ENCODE measurements at places on chromosomes 7 and 10.

- DNase-seq = no peak
Observed at GRCh38 chr10:118564652-118565051, 30.8 kb downstream of the PRLHR start.

DNA sequence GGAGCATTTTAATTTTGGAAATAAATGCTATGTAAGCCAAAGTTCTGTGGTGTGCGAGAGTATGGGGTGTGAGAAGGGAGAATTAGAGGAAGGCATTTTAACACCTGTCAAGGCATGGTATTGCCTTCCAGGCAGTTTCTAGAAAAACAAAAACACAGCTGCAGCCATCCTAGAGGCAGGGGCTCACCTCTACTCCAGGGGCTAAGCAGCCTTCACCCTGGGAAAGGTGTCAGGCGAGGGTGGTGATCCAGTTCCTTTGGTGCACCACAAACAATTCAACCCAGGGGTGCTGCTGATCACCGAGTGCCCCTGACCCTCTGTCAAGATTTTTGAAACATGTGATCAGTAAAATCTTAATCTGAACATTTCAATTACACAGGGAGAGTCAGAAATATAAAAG is 59.2 kb upstream of the GPR26 start:
- no peak for DNase-seq

GRCh38 chr7:69403169-69403568 is 195.1 kb upstream of the AUTS2 start:
- no peak for DNase-seq

GRCh38 chr10:100828738-100829096 is 83.3 kb downstream of the PAX2 start:
- no peak for DNase-seq

DNA sequence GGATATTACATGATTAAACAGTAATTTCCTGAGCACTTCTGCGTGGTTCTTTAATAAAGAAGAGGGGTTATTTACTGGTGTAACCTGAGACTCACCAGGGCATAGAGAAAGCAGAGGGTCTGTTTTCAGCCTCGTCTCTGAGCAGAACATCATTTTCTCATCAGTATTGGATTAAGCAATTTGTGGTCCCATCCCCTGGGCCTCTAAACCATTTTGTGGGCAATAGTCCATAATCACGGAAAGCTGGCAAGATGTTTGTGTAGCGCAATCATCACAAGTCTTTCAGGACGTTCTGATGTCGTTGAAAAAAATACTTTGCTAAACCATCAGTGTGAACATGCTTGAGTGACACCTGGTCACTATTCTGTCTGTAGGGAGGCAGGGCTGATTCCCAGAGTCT is 37.1 kb upstream of the SEC61G start:
- DNase-seq = no peak

DNA sequence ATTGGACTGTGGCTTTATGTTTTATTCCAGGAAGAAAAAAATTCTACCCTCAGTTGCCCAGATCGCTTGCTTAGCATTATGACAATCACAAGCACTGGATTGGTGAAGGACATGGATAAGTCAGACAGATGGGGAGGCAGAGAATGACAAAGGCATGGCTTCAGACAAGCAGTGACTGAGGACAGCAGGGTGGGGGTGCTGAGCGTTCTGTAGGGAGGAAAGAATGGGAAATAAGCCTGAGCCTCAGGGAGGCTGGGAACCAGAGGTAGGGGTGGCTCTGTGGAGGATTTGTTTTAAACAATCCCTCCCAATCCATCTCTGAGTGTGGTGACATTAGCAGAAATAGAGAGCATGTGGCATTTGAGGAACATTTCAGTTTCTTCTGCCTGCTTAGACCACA is 896.9 kb downstream of the CCSER2 start:
- DNase-seq = no peak

GRCh38 chr7:68216051-68216450 is 1219.4 kb downstream of the TYW1 start:
- no peak for DNase-seq

- DNase-seq = no peak
Observed at GRCh38 chr10:124570646-124571045, 109.0 kb downstream of the LHPP start.

GRCh38 chr10:51878695-51879094 is 179.3 kb upstream of the CSTF2T start:
- DNase-seq = no peak

- DNase-seq = no peak
Observed at GRCh38 chr10:113177936-113178335, 227.9 kb downstream of the TCF7L2 start.

DNA sequence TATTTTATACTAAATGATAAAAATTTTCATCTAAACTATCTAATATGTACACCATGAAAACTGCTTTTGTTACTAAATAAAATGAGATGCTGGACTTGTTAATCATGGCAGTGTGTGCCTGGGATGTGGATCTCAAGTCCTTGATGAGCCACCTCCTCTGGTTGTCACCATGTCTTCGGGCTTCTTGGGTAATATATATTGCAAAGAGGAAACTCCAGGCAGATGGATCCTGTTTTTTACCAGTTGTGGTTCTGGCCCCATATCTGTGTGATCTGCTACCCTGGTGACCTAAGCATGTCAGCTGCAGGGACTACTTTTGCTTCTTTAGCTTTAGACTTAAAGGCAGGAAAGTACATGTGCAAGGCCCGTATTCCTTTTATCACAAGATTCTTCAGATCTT is 46.2 kb downstream of the TMEM60 start:
- DNase-seq = no peak

DNA sequence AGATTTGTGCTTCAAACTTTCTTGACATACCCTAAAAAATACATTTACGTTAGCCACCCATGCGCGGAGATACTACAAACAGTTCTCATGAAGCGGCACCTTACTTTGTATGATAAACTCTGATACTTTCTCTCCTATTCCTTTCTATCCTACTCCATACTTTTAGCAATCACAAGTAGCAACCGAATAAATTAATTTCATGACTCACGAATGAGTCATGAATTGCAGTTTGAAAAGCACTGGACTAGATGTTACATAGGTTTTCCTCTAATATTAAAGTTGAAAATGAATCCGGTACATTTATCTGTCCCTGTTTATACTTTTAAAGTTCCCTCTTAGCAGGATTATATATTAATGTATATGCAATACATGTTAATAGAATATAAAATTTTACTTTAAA is 67.6 kb downstream of the CUBN start:
- no peak for DNase-seq

DNA sequence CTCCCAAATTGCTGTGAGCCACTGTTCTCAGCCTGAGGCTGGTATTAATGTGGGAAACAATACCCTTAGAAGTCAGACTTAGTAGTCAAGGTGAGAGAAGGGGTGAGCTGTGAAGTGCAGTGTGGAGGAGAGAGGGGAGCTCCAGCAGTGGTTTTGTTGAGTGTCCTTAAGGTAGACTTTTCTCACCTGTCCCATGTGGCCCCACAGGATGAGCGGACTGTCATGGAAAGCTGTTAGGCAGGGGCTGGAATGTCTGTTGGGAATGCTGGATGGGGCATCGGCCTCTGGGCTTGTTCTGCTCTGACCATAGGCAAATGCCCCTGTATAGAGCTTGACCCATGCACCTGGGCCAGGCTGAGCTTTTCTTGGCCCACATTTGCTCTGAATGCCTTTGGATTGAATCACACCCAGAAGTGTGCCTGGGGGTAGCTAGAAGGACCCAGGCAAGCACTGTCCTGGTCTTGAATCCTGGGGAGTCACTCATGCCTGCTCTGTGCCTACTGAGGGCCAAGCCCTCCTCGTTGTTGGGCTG is 36.3 kb upstream of the SH2D4B start:
- DNase-seq = no peak

DNA sequence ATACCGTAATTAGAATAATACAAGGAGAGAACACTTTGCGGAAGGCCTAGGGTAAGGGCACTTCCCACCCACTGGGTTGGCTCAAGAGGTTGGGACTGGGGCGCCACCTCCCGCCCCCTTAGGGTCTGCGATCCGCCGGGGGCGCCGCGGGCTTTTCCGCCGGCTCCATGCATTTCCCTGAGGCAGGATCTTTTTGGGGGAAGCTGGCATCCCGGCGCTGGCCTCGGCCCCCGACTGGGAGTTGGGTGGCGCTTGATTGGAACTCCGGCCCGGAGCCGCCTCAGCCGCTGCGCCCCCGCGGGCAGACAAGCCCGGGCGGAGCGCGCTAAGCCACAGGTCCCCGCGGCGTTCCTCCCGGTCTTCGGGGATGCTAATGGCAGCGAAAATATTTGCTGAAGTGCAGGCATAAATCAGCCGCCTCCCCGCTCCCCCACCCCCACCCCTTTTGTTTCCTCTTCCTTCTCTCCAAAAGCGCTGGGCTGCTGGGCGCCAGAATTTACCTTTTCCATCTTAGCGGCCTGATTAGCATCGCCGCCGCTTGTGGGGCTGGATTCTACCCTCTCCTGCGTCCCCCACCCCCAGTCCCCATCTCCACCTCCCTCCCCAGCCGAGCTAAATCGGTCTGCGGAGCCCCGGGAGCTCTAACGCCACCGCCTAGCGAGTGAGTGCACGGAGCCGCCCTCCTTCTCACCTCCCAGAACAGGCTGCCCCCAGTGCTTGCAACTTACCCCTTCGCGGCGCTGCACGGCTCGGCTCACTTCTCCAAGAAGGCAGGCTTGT is 5.1 kb downstream of the UNC5B start:
- no peak for DNase-seq

- no peak for DNase-seq
Observed at GRCh38 chr10:14820775-14821154, 17.1 kb downstream of the CDNF start.

- DNase-seq = no peak
Observed at GRCh38 chr7:33550979-33551378, 354.4 kb upstream of the BMPER start.

DNA sequence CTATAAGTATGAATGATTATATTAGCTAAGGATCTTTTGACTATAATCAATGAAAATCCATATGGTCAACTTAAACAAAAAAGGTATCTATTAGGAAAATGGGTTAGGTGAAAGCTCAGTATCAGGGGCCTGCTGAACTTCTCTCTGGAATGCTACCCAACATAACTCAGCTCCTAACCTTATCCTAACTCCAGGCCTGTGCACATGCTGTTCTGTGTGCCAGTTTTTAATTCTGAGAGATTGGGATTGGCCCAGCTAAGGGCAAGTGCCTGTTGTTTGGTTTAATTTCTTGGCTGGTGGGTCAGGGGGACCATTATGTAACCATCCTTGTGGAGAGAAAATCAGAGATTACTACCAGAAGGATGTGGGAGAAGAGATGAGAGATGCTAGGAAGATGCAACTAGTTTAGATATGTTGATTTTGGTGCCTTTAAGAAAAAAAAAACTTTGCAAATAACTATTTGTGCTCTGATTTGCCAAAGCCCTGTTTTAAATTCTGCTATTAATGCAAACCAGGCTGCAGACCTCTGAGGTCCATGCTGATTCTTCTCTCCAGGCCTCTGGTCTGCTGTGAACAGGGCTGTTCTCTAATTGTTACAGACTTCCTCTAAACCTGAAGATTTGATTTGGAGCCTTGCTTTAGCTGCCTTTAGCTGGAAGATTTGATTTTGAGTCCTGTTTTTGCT is 23.9 kb upstream of the HDAC9 start:
- no peak for DNase-seq

DNA sequence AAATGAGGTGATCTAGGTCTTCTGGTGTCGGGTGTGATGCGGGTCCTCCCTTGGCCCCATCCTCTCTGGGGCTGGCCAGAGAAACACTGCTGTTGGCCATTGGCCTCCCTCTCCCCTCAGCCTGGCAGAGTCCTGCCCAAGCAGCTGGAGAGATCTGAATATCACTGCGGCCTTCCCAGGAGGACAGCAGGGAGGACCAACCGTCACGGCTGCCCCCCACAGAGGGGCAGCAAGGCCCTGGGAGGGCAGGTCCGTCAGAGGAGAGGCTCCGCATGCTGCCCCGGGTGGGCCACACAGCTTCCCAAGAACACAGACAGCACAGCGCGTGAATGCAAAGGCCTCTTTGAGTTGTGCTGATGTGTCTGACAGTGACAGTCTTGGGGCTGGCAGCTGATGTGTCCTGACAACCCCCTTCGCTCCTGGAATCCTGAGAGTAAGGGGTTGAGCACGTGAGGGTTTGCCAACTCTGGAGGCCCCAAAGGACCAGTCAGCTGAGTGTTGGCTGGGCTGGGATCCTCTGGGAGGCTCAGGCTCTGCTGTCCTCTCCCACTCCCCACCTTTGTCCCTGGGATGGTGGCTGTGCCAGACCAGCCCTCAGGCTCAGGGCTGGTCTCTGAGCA is 132.5 kb upstream of the UNC5B start:
- DNase-seq = no peak

DNA sequence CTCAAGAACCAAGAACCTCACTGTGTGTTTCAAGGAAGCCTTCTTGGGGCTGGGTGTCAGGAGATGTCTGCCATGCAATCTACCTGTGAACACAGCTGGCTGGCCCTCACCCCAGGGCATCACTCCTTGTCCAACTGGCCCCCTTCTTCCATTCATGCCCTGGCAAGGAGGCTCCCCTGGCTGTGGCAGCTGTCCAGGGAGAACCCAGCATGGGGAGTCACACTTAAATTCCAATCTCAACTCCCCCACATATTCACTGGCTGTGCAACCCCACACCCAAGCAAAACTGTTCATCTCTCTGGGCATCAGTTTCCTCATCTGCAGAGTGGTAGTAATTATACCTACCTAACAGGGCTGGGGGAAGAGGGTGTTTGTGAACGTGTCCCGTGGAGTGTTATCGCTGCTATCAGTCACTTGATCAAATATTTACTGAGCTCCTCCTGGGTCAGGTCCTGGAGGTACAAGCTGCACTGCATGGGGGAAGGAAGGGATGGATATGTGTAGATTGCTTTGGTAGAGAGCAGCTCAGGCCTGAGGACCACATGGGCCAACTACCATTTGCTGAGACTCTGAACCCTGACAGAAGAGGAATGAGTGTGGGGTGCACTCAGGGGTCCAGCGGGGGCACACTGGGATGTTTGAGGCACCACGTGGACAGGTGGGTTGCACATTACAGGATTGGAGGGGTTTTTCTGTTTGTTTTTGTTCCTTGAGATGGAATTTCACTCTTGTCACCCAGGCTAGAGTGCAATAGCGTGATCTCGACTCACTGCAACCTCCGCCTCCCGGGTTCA is 2.1 kb upstream of the GPRIN2 start:
- no peak for DNase-seq

DNA sequence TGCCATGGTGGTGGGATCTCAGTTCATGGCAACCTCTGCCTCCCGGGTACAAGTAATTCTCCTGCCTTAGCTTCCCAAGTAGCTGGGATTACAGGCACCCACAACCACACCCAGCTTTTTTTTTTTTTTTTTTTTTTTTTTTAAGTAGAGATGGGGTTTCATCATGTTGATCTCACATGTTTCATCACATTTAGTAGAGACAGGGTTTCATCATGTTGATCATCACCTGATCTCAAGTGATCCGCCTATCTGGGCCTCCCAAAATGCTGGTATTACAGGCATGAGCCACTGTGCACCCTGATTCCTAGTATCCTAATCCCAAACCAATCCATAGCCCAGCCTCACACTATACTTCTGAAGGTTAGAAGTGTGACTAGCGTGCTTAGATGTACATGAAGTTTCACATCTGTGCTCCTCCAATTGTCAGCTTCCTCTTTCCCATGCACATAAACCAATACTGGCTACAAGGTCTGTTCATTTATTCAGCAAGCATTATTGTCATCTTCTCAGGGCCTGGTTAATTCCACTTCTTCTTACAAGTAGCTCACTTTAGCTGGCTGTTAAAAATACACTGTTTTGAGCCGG is 6.8 kb upstream of the NAT16 start:
- DNase-seq = no peak

- no peak for DNase-seq
Observed at GRCh38 chr10:43963793-43964425, 315.2 kb upstream of the ZNF32 start.

All from HS-27A (cell line).